ENCODE measurements at places on chromosomes 2 and 18. TPM values are rescaled to one million over a fixed set of nuclear protein-coding genes. Genes with fewer than 3 reads are reported as not detected.
A peak's percentile ranks its signal among the peaks of the same experiment; 100 is the strongest.

DNA sequence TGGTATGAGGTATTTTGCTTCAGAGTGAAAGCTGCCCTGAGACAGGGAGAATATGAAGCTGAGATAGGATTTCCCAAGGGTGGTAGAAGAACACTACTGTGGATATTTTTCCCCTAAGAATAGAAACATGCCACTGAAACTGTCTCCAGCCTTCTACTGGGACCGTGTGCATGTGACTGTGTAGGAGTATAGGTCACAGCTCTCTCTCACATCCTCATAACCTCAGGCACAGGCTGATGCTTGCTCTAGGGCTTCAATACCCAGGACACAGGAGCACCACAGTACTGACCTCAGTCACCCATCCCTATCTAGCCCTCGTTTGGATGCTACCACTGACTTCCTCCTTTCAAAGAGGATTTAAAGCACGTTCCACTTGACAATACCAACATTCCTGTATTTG, 67.2 kb downstream of the REV1 start:
- no peak for DNase-seq

DNA sequence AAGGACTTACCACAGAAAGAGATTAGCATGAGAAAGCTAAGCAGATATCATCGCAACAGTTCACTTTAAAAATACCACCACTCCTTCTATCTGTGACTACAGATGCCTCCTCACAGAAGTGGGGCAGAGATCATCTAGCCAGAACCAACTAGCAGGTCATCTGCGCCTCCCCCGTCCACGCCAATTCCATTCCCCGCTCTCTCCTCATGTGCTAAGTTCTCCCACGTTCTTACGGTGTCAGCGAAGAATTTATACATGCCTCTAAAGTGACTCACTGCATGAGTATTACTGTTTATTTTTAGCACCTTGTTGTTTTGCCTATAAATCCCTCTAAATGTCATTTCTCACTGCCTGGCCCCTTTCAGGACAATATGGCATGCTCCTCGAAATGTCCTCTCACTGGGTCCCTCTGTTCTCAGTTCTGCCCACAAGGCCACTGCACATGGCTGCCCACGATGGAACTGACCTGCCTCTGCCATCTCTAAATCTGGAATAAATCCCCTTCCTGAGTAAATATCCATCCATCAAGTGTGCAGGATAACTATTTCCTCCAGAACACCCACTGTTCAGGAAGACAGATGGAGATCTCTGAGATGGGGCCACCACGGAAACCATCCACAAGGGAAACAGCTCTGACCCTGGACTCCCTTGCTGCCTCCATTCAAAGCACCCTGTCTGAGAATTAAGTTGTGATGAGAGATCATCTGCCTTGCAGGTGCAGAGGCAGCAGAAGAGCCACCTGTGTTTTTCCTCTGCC, 137.7 kb downstream of the IRS1 start:
- DNase-seq = no peak

DNA sequence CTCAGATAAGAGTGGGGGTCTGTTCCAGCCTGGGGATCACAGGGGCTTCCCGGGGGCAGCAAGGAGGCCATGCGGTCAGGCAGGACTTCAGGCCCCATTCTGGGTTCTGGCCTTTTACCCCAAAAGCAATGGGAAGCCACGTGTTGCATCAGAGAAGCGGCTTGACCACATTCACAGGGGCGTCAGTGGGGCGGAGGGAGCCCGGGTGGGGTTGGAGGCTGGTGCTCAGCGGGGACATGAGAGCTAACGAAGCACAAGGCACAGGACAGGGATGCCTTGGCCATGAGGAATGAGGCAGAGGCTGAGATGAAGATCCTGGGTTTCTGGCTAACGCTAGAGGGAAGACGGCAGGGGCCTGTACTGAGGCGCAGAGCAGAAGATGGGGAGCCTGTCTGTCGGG, 6.1 kb downstream of the HJURP start:
- peak; percentile 47 for DNase-seq

DNA sequence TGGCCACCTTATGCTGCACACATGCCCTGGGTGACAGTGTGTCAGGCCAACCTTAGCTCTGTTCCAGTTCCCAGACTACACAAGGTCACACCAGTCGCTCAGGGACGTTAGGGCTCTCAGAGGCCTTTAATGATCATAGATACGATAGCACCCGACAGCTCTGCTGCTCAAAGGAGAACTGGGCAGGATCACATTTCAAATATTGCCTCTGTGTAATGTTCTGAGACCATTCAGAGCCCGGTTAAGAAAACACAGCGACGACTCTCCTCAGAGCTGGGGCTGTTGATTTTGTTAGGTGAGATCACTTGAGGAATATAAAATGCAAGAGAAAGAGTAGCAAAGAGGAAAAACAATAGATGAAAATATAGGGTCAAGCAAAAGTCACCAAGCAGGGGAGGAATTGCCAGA, 166.6 kb upstream of the TANK start:
- no peak for DNase-seq

- no peak for DNase-seq
Measured at GRCh38 chr18:75467281-75467795, 39.8 kb upstream of the SMIM21 start.

DNA sequence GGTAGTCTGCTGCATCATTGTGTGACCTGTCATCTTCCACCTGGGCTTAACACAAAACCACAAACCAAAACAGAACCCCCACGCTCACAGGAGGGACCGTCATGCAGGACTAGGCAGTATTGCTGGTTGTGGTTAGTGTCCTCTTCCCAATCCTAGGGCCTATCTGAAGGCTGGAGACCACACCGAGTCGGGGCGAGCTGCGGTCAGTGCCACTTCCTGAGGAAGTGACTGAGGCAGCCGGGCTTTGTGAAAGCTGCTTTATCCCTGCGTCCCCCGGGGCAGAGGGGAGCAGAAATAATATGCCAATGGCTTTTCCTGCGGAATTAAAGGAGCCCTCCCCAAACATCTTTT, 22.9 kb downstream of the ZNF532 start:
- no peak for DNase-seq

DNA sequence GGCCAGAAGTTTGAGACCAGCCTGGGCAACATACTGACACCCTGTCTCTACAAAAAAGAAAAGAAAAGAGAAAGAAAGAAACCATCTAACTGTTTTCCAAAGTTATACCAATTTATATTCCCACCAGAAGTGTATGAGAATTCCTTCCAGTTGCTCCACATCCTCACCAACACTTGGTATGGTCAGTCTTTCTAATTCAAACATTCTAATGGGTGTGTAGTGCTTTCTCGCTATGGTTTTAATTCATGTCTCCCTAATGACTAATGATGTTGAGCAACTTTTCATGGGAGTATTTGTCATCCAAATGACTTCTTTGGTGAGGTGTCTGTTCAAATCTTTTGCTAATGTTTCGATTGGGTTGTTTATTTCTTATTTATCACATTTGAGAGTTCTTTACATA, 10.5 kb upstream of the B3GNT7 start:
- DNase-seq = no peak

The GALNT13 gene
- 3.1 TPM for total RNA-seq

The AAMP gene
- 89.7 TPM for total RNA-seq

The IL1R2 gene
- 101 TPM for total RNA-seq

The C2orf80 gene
- total RNA-seq = not detected

Measured in mesenteric fat pad (tissue), 1 donor.